ENCODE measurements at places on chromosomes 6 and 20.

DNA sequence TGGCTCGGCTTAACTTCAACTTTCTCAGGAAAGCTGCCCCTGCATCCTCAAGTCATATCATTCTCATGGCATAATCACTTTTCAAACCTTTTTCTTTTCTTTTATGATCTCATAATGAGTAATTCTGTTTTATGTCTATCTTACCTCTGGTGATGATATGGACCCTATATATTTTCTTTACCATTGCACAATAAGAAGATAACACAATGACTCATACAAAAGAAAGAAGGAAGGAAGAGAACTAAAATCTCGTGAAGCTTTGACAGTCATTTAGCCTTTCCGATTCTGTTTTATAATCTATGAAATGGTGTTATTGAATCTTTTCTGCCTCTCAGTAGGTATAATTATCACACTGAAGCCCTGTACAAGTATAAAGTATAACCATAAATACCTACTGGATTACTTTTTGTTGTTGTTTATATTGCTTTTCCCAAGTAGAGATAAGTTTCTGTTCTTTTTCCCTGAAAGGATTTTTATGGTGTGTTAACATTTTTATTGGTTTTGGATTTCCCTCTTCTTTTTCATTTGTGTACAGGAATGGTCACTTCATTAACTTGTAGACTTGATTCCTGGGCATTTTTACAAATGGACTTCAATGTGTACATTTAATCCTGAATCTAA is 300.9 kb downstream of the LAMA2 start:
- no peak for DNase-seq

GRCh38 chr6:36443471-36444428 is 950 bp downstream of the KCTD20 start:
- no peak for DNase-seq

DNA sequence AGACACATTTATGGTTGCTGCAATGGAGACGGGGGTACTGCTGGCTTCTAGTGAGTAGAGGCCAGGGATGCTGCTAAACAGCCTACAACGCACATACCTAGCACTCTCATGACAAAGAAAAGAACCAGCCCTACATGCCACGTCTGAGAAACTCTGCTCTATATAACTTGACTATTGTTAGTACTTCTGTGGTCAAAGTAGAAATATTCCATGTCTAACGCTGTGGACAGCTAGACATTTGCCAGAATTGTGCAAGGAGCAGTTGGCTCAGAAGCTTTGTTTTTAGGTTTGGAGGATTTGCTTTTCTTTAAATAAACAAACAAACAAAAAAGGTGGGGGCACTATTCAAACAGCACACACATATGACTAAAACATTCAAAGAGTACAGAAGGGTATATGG is 20.5 kb downstream of the UBE2V1 start:
- no peak for DNase-seq

DNA sequence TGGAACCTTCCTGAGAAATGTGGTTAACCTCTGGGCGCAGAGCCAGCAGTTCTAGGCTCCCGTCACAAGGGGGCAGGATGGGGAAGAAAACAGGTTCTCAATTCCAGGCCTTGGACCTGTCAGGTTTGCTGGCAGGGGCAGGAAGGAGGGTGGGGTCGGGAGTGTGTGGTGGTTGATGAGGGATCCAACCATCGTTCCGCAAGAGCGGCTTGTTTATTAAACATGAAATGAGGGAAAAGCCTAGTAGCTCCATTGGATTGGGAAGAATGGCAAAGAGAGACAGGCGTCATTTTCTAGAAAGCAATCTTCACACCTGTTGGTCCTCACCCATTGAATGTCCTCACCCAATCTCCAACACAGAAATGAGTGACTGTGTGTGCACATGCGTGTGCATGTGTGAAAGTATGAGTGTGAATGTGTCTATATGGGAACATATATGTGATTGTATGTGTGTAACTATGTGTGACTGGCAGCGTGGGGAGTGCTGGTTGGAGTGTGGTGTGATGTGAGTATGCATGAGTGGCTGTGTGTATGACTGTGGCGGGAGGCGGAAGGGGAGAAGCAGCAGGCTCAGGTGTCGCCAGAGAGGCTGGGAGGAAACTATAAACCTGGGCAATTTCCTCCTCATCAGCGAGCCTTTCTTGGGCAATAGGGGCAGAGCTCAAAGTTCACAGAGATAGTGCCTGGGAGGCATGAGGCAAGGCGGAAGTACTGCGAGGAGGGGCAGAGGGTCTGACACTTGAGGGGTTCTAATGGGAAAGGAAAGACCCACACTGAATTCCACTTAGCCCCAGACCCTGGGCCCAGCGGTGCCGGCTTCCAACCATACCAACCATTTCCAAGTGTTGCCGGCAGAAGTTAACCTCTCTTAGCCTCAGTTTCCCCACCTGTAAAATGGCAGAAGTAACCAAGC is 29.6 kb downstream of the SRSF3 start:
- DNase-seq, result peak; percentile 68

- DNase-seq, result no peak
These were observed 37.7 kb downstream of the FOXO3 start for GRCh38 chr6:108598305-108598863.

GRCh38 chr6:150195996-150196417 is 53.2 kb downstream of the PPP1R14C start:
- DNase-seq, result no peak

- no peak for DNase-seq
These were observed 162.7 kb downstream of the GRM4 start for GRCh38 chr6:33983109-33983716.

GRCh38 chr6:35713006-35713767 is 23.6 kb upstream of the ARMC12 start:
- no peak for DNase-seq

DNA sequence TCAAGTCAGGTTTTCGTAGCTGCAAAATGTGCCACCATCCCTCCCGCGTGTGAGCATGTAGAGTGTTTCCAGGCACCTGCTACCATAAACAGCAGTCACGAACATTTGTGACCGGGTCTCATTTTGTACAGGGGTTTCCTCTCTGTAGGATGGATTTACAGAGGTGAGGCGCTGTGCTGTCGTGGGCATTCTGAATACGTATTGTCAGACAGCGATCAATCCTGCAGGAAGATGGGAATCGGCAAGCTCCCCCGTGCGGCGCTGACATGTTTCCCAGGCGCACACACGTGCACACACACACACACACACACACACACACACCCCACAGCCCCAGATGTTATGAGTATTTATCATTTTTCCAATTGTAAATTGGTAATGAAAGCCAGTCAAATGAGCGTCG is 15.8 kb downstream of the ANKRD60 start:
- no peak for DNase-seq

DNA sequence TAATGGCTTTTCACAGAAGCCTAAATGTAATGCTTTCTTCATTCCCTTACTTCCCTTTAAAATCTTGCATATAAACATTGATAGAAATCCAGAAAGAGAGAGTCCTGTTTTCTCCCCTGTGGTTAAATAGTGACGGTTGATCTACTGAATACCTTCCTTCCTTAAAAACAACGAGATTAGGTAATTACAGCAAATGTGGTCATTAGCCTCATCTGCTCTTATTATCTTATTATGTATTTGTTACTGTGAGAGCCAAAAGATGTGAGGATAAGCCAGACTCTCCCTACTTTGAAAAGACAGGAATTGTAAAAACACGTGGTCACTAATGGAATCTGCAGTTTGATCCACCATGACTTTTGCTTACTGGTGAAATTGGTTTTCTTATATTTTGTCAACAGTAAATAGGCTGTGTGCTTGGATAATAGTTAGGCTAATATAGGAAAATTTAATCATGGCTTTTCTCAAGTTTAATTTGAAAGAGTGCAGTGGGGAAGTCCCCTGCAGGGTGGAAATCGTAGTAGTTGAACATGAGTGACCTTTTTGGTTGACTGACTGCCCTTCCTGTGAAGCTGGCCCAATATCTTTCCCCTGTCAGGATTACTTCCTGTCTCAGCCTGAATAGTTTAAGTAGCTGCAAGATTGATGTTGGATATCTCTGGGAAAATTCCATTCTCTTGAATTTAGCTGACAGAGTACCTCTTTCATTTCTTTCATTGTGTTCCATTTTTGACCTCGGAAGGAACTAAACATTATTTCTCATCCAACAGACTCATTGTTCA is 62.8 kb downstream of the JARID2 start:
- peak; percentile 60 for DNase-seq

DNA sequence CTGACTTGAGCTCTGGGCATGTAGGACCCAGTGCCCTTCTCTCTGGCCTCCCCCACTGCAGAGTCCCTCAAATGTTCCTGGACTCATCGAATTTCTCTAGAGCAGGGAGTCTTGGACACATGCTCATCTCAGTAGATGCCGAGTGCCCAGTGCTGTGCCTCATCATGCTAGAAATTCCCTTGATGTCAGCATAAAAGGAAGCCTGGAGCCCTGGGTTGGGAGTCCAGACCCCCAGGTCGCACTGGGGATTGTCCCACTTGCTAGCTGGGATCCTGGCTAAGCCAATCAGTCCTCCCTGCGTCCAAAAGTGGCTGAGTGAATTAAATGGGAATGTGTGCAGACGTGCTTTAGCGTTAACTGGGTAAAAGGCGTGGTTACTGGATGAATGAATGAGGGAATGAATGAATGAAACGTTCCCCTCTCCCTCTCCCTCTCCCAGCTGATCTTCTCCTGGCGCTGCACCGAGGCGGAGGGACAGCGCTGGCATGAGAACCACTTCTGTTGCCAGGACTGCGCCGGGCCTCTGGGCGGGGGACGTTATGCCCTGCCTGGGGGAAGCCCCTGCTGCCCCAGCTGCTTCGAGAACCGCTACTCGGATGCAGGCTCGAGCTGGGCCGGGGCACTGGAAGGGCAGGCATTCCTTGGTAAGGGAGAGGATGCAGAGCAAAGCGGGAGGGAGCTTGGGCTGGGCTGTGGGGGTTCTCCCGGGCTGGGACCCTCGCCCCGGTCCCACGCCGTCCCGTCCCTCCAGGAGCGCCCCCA is 1.6 kb upstream of the TOMM6 start:
- DNase-seq, result no peak

DNA sequence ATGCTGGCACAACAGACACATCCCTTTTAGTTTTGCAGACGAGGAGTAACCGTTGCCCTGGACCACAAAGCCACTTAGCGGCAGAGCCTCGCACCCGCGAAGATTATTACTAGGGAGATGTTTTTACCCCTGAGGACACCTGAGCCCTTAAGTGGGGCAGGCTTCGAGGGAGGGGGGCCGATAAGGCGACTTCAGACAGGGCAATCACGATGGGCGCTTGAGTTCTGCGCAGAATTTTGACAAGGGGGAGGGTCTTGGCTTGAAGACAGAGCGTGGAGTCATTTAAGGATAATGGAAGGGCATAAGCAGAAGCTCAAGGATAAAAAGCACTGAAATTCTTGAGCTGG is 650 bp upstream of the TTK start:
- no peak for DNase-seq

- no peak for DNase-seq
These were observed 9.9 kb upstream of the ID4 start for GRCh38 chr6:19827247-19827646.

All from kidney capillary endothelial cell (primary cell).